ENCODE measurements at places on chromosomes 11 and 22.

DNA sequence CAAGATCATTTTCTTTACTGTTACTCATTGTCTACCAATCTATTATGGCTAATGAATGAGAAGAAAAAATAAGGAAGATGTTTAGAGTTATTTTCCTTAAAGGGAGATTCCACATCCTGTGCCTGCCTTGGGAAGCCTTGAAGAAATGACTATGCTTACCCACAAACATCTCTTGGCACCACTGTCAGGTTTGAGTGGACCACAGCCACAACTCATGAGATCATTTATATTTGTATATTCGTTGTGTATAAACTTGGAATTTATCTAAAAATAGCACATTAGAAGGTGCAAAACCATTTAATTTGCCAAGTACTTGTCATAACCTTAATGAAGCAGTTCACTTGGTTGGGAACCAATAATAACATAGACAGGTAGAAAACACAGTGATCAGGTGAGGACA, 740.8 kb downstream of the DLG2 start:
- DNase-seq = no peak

DNA sequence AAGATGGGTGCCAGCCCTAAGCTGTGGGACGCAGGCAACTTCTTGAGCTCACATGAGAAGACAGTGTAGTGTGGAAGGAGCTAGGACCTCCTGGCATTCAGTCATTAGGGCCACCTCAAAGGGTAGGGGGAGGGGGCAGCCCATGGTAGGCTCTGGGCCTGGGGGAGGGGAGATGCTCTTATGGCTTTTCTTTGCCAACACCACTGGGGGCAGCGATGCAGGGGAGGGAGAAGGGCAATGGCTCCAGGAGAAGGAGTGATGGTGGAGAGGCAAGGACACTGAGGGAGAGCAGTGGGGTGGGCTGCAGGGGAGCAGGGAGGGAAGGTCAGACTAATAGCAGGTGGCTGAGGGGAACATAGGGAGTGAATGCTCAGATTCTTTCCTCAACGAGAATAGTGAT, 63.3 kb upstream of the SUSD2 start:
- no peak for DNase-seq

GRCh38 chr22:40410272-40410671, 39.9 kb downstream of the SGSM3 start:
- no peak for DNase-seq

DNA sequence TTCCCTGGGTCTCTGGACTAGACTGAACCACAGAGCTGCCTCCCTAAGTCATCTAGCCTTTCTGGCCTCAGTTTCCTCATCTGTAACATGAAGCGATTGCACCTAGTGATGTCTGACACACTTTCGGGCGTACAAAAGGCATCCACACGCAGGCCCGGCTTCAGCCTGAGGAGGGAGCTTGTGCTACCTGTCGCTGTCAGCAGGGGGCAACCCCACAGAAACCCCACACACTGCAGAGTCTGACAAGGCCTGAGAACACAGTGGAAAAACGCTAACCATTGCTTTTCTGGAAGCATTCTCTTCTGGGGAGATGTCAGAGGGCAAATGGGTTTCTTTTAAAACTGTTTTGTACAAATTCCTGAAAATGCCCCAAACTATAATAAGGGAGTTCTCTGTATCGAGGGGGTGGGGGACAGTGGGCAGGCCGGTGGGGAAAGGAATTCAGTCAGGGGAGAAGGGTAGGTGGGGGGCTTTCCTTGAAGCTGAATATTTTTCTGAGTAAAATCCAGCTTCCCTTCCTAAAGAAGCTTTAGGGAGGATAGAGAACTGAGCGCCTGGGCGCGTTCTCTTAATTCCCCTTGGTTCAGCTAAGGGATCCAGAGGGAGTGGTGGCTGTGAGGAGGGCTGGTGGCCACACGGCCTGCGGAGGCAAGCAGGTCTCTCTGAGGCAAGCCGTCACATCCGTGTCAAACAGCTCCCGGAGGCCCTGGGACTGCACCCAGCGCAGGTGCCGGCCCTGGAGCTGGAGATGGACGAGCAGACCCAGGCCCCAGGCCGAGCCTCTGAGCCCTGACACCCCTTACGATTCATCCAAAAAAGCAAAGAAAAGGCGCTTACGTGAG, 533 bp downstream of the ELF5 start:
- DNase-seq = peak; percentile 26

DNA sequence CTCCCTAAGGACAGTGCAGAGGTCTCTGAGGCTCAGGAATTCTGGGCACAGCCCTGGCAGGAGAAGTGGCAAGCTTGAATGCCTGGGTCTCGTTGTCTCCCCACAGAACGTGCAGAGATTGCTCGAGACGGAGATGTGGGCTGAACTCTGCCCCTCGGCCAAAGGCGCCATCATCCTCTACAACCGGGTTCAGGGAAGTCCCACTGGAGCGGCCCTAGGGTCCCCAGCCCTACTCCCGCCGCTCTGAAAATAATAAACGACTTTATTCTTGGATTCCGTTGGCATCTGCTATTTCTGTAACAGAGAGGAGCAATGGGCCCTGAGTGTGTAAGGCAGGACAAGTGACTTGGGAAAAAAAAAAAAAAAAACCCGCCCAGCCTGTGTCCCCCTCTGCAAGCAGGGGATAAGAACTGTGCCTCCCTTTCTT, 591 bp upstream of the DNAJC4 start:
- no peak for DNase-seq

DNA sequence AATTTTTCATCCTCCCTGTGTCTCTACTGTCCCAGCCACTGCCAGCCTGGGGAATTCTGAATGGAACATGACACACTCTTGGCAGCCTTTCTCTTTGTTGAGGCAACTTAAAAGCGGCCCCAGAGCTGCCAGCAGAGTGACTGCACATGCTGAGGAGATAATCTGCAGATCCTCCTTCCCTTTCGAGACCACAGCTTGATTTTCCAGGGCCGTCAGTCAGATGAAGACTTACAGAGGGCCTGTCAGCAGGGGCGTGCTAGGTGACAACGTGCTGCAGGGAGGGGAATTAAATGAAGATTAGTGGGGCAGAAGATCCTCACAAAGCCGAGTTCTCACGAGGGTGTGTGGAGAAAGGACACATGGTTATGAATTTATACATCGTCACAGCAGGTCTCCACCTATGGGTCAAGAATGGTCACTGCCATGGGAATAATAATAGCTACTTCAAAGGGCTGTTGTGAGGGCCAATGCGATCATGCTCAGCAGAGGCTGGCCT, 193.5 kb upstream of the PITPNB start:
- no peak for DNase-seq

- no peak for DNase-seq
These were observed 27.4 kb downstream of the FAT3 start for GRCh38 chr11:92251980-92252379.

DNA sequence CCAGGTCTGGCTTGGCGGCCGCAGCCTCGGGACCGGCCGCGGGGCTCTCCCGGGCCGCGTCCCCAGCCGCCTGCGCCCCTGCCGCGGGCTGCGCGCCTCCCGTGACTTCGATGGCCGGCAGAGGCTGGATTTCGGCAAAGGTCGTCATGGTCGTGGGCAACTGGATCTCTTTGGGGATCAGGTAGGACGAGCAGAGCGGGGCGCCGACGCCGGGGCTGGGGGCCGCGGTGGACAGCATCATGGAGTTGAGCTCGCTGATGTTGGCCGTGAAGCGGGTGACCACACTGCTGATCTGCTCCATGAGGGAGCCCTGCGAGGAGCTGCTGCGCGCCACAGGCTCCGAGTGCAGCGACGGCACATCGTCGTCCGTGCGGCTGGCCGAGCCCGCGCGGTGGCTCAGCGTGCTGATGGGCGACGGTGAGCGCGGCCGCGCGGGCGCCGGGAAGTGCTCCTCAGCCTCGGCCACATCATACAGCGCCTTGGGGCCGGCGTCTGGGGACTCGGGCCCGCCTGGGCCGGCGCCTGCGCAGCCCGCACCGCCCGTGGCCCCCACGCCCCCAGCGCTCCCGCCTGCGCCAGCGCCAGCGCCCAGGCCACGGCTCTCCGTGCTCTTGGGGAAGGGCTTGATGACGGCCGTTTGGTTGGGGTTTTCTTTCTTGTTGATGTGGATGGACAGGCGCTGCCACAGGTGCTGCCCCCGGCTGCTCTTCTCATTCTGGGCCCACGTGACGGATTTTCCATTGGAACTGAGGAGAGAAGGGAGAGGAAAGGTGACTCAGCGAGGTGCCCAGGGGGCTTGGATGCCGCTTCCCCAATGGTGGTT, 171.4 kb upstream of the CTSC start:
- DNase-seq = no peak

Data from NCI-H748 treated with DMSO at 0.1 percent for 48 hours (cell line).